ENCODE measurements at places on chromosomes 2 and 18.

- DNase-seq, result no peak
Measured at GRCh38 chr18:51941999-51942398, 398.0 kb upstream of the DCC start.

DNA sequence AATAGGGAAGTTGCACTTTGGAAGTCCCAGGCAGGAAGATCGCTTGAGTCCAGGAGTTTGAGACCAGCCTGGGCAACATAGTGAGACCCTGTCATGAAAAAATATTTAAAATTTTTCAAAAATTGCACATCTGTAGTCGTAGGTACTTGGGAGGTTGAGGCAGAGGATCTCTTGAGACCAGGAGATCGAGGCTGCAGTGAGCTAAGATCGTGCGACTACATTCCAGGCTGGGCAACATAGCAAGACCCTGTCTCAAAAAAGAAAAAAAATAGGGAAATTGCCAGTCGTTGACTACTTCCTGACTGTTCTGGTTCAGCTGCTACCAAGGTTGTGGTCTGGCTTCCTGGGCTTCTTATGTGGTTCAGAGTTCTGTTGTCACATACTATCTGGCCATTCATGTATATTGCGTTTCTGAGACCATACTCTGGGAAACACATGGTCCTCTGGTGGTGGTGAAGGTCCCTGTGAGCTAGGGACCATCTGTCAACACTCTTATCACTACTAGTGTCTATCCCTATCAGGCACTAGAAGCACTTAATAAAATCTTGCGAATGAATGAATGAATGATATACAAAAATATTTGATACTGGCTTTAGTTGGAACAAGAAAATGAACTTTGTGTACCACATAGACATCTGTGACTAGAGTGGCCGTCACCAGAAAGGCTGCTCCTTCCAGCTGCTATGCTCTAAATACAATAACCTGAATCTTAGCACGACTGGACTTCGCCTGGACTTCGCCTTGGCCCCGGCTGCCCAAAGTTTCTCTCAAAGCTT, 861 bp upstream of the KLHL23 start:
- no peak for DNase-seq

DNA sequence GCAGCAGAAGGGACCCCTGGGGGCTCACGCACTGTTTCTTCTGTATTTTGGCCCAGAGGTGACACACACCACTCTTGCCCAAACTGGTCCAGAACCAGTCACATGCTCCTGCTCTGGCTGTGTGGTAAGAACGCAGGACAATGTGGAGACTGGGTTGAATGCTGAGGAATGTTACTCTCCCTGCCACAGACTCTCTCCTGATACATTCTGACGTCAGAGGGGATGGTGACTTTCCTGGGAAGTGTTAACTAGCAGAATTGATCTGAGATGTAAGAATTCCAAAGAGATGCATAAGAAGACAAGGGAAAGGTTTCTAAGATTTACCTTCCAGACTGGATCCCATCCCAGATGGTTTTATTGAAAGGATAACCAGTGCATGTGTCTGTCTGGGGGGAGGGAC, 100.8 kb downstream of the ASB1 start:
- no peak for DNase-seq

GRCh38 chr2:62383846-62384245, 122.1 kb downstream of the TMEM17 start:
- peak; percentile 15 for DNase-seq
